ENCODE measurements at places on chromosomes 13 and 19.

GRCh38 chr13:46324976-46325375 is 62.1 kb downstream of the RUBCNL start:
- no peak for DNase-seq

- DNase-seq = no peak
Measured at GRCh38 chr13:90806892-90807291, 540.6 kb upstream of the MIR17HG start.

DNA sequence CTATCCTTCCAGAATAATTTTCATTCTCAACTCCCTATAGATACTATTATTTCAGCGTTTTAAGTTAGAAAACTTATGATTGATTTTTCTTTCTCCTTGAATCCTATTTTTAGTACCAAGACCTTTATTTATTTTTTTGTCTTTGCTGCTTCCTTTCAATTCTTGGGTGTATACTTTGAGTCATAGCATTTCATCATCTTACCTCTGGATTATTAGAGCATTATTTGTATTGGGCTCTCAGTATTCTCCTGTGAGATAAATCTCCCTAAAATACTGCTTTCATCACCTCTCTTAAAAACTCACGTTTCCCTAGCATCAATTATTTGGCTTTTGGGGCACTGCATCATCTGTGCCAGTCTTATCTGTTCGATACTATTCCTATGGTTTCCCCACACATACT is 222.8 kb downstream of the POSTN start:
- DNase-seq = no peak

DNA sequence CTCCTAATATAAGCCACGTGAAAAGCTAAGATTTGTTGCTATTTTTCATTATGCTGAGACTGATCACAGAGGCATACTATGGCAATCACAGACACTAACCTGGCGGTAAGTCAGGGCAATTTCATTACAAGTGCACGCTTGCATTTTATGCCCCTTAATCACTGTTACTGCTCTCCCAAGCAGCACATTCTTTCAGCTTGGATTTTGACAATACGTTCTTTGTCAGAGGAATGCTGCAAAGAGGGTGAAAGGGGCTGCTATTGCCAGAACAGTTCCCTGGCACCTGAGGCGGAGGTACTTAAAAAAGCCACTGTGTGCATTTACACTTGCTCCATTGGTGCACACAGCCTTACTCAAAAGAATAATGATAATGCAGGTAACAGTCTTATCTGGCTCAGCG is 346.6 kb downstream of the RFC3 start:
- DNase-seq = no peak

- DNase-seq = no peak
Measured at GRCh38 chr13:84481958-84482357, 599.7 kb upstream of the SLITRK1 start.

GRCh38 chr13:30234619-30235162 is 72.7 kb downstream of the KATNAL1 start:
- no peak for DNase-seq

DNA sequence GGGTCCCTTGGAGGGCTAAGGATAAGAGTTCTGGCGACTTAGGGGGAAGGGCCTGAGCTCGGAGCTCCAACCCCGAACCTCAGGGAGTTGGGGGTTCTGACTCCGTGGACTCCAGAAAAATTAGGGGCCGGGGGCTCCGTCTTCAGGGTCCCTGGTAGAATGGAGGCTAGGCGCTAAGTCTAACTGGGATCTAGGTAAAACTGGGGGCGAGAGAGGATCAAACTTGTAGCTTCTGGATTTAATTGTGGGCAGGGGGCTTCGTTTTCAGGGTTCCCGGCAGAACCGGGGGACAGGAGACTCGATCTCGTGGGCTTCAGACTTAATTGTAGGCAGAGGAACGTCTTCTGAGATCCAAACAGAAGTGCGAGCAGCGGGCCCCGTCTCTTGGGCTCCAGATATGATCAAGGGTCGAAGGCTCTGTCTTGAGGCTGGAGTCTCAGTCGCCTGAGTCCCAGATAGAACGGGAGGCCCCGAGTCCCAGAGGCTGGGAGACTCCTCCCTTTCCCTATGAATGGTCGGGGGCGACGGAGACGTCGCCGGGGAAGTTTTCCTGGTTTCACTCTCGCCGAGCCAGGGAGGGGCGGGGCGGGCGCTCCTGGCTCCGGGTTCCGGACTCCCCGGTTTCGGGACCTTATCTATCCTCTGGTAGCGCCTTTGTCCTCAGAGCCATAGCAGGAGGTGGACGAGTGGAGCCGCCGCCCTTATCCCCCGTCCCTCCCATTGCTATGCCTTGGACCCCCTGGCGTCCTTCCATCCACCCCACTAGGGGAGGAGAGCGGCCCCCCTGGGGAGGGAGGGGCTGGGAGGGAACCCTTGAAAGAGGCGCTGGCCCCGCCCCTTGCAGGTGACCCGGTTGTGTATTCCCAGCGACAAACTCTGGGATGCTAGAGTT is 1.3 kb downstream of the NECTIN2 start:
- DNase-seq = no peak

GRCh38 chr13:44489751-44490150 is 86.4 kb downstream of the TSC22D1 start:
- no peak for DNase-seq

DNA sequence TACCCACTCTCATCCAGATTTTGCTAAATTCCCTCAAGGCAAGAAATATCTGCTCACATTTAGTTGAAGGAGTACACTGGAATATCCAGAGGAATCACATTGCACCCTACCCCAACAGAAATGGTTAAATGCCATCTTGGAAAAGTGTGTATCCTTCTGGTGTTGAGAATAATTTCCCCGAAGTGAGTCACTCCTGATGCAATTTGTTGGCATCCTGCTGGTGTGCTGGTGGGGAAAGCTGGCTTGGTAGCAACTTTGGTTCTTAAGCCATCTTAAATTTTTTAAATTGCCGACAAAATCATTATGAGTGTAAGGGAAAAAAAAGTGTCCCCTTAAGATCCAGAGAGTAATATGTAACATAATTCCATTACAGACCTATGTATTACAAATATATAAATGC is 337.3 kb upstream of the DACH1 start:
- no peak for DNase-seq

GRCh38 chr19:57245066-57245465 is 4.6 kb downstream of the ZNF805 start:
- no peak for DNase-seq

- DNase-seq = no peak
Measured at GRCh38 chr19:19385896-19386869, 19.3 kb upstream of the GATAD2A start.

GRCh38 chr19:58229255-58229639 is 533 bp downstream of the ZNF544 start:
- DNase-seq = no peak

DNA sequence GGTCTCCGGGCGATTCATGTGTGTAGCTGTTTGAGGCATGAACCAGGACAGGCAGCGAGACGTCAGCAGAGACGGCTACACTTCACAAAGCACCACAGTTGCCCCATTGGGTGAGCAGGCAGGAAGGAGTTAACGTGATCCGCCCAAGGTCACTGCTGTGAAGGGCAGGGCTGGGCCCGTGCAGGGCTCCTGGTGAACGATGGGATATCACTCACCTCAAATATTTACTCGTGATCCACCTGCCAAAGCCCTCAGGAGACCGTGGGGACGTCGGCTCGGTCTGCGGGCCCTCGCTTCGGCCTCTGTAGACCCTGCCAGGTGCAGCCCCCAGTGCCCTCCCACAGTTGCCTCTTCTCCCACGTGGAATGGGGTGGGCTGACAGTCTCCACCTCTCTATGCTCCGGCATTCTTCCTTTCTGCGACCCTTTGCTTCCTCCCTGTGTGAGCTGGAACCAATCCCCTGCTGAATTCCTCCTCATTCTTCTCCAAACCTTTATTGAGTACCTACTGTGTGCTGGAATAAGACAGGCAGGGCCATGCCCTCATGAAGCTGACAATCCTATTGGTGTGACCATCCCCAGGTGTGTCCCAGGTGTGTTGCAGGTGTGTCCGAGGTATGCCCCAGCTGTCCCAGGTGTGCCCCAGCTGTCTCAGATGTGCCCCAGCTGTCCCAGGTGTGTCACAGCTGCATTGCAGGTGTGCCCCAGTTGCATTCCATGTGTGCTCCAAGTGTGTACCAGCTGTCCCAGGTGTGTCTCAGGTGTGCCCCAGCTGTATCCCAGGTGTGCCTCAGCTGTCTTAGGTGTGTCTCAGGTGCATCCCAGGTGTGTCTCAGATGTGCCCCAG is 2.0 kb upstream of the GRK1 start:
- no peak for DNase-seq

- no peak for DNase-seq
Measured at GRCh38 chr13:78129823-78130222, 211.2 kb upstream of the EDNRB start.

- no peak for DNase-seq
Measured at GRCh38 chr19:4914736-4915501, 5.6 kb downstream of the UHRF1 start.

DNA sequence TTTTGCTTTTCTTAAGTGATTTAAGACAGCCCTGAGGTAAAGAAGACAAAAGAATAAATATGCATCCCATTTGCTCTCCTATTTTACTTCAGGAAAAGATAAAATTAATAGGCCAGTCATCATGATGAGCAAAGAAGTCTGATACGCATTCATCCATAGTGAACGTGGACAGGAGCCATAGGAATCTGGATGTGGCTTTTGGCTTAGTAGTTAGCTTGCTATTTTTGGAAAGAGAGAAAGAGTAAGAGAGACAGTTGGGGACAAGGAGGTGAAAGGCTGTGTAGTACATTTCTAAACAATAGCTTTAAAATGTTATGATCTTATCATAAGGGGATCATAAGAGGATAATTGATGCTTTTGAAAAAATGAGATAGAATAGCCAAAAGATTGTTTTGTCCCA is 545.2 kb downstream of the IRS2 start:
- no peak for DNase-seq

- DNase-seq = no peak
Measured at GRCh38 chr19:2549701-2550191, 73.8 kb downstream of the GADD45B start.

DNA sequence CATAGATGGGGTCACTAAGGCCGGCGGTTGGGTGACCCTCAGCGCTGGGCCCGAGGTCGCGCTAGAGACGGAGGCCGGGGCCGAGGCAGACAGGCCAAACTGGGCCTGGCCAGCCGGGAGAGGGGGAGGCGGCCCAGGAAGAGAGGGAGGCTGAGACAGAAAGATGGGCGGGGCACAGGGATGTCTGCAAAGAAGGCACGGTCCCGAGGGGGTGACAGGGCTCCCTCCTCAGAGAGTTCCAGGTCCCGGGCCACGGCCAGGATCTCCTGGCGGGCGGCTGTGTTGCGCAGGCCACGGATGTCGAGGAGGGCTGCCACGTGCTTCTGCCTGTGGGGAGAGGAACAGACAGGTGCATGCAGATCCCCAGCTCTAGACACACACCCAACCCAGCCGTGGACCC is 32.2 kb downstream of the EXOC3L2 start:
- DNase-seq = no peak

- DNase-seq = no peak
Measured at GRCh38 chr13:30895773-30896172, 10.3 kb upstream of the MEDAG start.

DNA sequence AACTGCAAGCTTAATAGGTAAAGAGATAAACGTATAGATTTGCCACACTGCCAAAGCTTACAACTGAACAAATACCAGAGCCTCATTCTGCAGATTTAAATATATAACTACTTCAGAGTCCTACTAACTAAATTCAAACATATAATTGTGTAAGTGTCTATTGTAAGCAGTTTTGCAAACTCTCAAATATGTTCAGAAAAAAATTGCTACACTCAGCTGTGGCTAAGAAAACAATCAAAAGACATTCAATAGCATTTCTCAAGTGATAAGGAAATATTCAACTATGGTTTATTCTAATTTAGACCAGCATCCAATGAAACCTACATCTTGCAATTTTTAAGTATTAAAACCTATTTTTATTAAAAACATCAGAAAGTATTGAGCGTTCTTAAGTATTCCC is 202.4 kb downstream of the KCTD12 start:
- DNase-seq = no peak

DNA sequence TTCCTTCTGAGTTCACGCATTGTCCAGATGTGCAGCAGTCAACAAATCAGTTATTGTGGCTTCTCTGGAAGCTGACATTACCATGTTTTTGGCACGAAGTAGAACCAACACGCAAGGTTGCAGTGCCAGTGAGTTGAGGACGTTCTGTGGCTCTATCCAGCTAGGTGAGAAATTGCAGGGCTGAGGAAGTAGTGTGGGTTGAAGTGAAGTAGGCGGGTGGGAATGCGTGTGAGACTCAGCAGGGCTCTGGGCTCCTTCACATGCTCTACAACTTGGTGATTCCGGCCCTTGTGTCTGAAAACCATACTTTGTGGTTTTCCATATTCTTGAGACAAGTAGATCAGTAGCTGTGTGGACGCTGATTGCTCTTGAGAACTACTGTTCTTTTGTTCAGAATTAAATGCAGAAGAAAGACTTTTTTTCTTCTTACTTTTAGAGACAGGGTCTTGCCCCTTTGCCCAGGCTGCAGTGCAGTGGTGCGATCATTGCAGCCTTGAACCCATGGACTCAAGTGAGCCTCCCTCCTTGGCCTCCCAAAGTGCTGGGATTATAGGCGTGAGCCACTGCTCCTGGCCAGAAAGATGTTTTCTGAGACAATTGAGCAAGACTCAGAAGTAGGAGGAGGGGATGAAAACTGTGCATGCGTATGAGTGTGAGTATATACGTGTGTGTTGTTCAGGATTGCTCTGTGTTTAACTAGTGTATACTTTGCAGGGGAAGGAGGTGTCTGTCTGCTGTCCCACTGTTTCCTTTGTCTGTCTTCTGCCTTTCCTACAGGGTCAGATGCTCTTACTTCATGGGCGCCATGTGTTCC is 46.2 kb downstream of the GATAD2A start:
- no peak for DNase-seq

DNA sequence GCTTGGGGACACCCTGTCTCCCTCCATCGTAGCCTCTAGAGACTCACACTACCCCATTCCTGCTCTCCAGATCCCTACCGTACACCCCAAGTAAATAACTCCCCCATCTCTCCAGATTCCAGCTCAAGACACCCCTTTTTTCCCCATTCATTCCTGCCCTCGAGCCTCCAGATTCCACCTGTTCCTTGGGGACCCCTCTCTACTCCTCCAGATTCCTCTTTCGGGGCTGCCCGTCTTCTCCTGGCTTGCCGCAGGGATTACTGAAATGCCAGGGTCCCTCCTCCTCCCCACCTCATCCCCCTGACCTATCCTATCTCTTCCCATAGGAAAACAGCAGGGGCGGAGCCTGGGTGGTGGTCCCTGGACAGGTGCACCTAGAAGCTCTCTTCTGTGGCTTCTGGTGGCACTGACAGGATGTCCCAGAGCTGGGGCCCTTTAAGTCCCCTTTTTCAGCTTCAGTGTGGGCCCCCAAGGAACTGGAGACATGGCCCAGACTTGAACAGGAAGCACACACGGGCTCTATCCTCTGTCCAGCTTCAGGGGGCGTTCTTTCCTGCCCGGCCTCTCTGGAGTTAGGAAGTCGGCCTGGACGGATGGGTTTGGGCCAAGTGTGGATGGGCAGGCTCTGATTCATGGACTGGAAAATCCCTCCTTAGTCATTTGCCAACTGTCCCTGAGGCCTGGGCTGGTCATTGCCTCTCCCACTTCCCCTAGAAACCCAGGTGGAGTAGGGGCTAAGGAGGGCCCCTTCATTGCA is 1.2 kb downstream of the ZSWIM4 start:
- DNase-seq = no peak

GRCh38 chr13:103403148-103403740 is 337.0 kb upstream of the SLC10A2 start:
- DNase-seq = no peak

Data from NCI-H1694 treated with DMSO at 0.1 percent for 48 hours (cell line).